ENCODE measurements at places on chromosomes 4 and X.

GRCh38 chrX:136867096-136867491 is 13.4 kb downstream of the RBMX start:
- DNase-seq = no peak

DNA sequence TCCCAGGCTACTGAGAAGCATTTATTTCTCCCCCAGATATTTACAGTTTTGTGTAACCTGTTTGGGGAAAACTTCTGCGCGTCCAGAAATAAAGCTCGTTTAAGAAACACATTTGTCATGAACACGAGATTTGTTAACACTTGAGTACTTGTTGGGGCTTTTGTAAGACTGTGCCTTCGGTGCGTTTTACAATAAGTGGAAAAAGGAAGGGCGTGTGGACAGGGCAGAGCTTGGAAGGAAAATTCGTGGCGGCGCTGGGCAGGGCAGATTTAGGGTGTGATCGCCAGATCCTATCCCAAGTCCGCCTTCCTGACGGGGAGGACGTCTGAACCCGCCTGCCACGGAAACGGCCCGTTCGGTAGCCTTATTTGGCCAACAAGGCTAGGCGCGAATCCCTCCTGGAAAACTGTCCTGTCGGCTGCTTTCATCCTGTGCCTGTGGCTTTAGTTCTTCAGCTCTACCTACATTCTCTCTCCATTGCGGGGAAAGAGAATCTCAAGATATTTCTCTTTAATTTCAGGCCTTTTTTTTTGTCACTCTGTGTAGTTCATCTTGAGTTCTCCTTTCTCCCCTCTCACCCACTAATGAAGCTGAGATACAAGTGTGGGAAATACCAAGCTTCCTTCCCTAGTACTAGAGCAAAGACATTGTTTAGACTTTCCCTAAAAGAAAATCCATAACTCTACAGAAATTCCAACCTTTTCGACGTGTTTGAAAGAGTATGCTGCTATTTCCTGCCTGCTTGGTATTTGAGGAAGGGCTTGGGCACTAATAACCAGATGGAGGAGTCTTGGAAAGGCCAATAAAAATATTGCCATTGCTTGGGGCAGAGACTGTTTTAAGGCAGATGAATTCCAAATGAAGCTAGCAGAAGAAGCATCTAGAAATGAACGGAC is 982 bp downstream of the PDLIM5 start:
- no peak for DNase-seq

DNA sequence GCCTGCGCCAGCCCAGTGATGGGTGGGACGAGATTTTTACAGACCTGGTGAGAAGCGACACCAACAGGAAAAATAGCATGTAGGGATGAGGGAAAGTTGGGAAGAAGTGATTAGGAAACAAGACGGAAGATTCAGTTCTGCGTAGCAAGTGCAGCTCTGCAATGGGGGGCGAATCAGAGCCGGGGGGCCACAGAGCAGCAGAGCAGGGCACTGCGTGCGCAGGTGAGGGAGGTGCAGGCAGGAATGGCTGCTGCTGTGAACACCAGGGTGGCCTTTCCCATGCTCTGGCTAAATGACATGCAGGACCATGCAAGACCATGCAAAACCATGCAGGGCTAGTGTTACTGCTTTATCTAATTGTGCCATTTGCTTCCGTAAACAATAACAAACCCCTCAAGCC is 442.7 kb upstream of the FRG1 start:
- no peak for DNase-seq

DNA sequence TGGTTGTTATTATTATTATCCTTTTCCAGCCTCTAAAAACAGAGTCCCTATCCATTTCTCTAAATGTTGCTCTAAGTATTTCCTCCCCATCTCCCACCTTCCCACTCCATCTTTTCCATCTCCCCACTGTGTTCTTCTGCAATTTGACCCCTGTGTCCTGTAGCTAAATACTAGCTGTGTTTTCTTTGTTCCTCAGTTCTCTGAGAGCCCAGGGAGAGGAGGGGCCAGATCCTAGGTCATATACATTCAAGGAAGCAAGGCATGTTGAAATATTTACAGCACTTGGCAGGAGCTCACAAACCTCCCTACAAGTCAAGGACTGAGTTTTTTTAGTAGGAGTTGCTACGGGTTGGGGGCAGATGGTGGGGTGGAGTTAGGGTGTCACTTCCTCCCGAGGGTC is 10.5 kb downstream of the SLC16A2 start:
- no peak for DNase-seq

GRCh38 chr4:162952232-162952631 is 214.5 kb downstream of the NAF1 start:
- no peak for DNase-seq

DNA sequence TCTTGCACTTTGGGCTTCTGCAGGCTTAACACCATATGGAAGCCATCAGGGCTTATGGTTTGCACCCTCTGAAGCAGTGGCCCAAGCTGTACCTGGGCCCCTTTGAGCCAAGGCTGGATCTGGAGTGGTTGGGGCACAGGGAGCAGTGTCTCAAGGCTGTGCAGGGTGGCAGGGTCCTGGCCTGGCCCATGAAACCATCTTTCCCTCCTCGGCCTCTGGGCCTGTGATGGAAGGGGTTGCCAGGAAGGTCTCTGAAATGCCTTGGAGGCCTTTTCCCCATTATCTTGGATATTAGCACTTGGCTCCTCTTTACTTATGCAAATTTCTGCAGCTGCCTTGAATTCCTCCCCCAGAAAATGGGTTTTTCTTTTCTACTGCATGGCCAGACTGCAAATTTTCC is 134.7 kb upstream of the USP9X start:
- DNase-seq = no peak

- no peak for DNase-seq
Measured at GRCh38 chr4:109574443-109574850, 14.4 kb downstream of the MCUB start.

DNA sequence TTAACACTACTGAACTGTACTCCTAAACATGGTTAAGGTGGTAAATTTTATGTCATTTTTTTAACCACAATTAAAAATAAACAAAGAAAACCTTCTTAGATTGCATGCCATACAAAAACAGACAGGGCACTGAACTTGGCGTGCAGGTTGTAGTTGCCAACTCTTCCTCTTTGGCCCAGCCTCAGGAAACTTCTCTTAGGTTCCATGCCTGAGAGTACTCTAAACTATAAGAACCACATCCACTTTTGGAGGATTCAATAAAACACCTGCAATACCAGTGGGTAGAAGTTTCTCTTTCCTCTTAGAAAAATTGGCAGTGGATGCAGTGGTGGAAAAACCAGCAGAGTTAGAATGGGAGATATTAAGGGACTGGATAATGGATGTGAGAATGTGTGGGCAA is 103.4 kb downstream of the LUZP4 start:
- no peak for DNase-seq

DNA sequence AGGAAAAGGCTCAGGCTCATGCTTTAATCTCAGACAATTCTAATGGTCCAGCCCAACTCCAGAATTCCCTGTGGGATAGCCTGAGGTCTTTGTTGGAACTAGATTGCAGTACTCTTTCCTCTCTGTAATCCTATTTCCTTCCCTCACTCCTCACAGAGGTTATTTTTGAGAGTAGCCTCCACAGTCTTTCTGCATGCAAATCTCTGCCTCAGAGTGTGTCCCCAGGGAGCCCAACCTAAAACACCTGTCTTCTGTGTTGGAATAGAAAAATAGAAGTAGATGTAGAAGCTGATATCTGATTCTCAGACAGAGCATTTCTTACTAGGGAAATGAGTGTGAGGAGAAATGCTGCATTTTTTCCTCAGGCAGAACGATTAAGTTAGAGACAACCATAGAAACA is 915.5 kb upstream of the EPHA5 start:
- no peak for DNase-seq

All from stimulated activated CD8-positive, alpha-beta memory T cell treated with anti-CD3 and anti-CD28 coated beads, Interleukin-15, amount 100 ng/mL, for 24 hours (primary cell).